Fibroblast of skin of abdomen (primary cell): ENCODE measurements at places on chromosomes 13 and 19.
A peak's percentile ranks its signal among the peaks of the same experiment; 100 is the strongest.

DNA sequence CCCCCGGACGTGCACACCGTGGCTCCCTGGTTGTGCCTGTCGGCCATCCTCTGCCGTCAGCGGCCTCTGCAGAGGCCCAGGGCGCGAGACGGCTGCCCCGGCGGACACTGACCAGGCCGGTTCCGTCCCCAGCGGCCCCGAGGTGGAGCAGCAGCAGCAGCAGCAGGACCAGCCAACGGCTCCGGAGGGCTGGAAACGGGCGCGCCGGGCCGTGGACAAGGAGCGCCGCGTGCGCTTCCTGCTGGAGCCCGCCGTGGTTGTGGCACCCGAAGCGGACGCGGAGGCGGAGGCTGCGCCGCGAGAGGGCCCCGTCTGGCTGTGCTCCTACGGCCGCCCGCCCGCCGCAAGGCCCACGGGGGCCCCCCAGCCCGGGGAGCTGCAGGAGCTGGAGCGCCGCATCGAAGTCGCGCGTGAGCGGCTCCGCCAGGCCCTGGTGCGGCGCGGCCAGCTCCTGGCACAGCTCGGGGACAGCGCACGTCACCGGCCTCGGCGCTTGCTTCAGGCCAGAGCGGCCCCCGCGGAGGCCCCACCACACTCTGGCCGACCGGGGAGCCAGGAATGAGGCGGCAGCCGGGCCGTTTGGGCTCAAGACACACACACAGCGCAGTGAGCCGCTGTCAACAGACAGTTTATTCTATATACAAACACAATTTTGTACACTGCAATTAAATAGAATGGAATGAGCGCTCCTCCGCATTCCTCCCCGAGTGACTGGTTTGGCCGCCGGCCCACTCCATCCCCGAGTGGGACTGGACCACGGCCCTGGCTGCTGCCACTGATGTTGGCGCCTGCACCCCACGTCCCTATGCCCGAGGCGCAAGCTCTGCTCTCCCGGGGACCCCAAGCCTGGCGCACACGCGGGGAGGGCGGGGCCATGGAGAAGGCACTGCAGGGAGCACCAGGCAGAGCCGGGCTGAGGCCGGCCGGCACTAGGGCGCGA, 9.1 kb downstream of the GRIN3B start:
- DNase-seq, result no peak

GRCh38 chr13:41702540-41702939, 245.2 kb downstream of the RGCC start:
- no peak for DNase-seq

GRCh38 chr19:8631425-8631819, 989 bp downstream of the NFILZ start:
- peak; percentile 48 for DNase-seq

- DNase-seq, result no peak
Observed at GRCh38 chr13:40399756-40400155, 266.7 kb downstream of the FOXO1 start.

DNA sequence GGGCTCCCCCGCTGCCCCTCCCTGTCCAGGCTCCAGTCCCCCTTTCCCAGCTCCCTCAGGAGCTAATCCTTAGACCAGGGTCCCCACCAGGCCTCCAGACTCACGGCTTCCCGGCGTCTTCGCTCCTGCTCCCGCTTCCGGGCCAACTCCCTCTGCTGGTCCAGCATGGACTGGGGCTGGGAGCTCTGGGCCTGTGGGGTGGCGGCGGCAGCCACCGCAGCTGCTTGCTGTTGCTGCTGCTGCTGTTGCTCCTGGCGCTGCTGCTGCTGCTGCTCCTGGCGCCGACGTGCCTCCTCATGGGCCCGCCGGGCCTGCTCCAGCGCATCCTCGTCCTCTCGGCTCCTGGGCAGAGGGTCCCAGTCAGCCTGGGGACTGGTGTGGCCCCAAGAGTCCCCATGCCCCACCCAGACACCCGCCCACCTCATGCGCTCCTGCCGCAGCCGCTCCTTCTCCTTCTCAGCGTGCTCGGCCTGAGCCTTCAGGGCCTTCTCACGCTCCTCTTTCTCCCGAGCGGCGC, 6.4 kb upstream of the EPHX3 start:
- DNase-seq, result no peak

- DNase-seq, result no peak
Observed at GRCh38 chr13:110023729-110024644, 237.6 kb upstream of the IRS2 start.

DNA sequence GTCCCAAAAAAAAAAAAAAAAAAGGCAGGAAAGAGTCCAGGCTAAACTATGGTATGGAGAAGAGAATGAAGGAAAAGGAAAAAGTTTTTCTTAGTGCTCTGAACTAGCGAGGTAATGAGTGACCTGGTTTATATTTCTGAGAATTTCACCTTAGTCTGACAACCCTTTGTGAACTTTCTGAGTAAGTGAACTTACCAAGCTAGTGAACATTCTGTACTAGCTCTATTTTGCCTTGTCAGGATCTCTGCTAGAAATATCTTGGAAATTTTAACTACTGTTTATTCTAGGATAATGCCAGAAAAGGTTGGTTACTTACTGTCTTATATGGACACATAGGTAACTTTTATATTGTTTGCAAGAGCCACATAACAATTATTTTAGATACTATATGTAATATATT, 4.4 kb downstream of the TRIM13 start:
- DNase-seq, result no peak

DNA sequence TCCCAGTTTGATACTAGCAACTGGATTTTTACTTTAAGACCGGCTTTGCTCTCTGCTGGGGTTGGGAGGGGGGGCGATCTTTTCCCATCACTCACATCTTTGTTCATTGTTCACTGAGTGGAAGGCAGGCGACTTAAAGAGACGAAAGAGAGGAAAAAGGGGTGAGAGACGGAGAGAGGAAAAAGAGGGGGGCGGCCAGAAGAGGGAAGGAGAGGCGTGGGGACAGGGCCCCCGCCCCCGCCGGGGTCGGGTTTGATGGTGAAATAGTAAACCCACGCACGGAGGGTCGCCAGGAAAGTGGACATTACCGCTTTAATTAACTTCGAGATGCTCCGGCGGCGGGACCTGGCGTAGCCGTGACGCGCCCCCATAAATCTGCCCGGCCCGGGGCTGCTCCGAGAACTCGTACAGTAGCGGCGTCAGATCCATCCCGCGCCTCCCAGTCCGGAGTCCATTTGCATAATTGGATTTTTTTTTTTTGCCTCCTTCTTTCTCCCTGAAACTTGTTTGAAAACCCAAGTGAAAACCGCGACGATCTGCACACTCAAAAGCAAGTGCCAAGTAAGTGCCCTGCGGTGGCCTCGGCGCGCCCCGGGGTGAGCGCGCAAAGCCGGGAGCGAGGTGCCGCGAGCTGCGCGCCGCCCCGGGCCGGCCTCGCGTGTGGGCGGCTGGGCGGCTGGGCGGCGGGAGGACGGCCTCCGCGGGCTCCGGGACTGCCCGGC, 143.9 kb upstream of the ZNF536 start:
- DNase-seq, result peak; percentile 18

- DNase-seq, result no peak
Observed at GRCh38 chr13:114109641-114110041, 22.8 kb downstream of the RASA3 start.

DNA sequence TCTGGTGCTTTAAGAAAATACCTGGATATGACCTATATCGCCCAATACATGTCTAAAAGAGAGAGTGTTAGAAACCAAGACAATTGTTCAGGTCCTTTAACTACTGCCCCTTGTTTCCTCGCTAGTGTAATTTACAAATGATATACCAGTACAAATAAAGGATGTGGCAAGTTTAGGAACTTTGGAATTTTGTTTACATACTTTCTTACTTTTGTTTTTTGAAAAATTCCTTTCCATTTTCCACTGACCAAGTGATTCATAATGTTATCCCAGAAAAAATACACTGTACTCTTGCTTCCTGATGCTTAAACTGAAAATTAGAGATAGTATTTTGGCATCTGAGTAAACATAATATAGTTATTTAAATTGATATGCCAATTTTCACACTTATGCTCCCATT, 96.8 kb upstream of the CSNK1A1L start:
- peak; percentile 40 for DNase-seq

DNA sequence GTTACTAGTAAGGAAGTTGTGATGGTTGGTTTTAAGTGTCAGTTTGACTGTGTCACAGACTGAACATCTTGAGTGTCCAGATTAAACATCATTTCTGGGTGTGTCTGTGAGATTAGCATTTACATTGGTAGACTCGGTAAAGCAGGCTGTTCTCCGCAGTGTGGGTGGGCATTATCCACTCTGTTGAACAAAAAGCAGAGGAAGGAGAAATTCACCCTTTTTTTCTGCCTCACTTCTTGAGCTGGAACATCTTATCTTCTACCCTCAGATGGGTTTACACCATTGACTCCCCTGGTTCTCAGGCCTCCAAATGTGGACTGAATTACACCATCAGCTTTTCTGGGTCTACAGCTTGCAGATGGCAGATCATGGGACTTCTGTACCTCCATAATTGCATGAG, 63.7 kb upstream of the ZDHHC20 start:
- DNase-seq, result no peak

- peak; percentile 41 for DNase-seq
Observed at GRCh38 chr19:1811472-1811894, 593 bp downstream of the ATP8B3 start.

GRCh38 chr19:13978351-13979243, 26.3 kb downstream of the DCAF15 start:
- peak; percentile 55 for DNase-seq

DNA sequence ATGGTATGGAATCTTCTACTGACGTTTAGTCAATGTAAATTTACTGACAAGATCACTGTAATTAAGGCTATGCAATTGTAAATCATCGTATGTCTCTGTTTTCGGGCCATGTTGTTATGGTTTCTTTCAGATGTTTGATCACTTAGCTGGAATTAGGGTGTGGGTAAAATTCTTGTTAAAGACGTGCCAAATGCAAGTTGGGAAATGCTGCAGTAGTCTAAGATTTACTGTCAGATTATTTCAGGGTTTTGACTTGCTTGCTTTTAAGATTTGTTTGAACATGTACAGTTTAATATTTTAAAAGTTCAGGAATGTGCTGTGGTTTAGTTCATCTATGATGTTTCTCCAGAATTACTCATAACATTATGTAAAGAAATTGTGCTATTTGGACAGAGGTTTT, 10.8 kb downstream of the NDFIP2 start:
- peak; percentile 91 for DNase-seq

GRCh38 chr13:66745307-66745706, 484.8 kb downstream of the PCDH9 start:
- no peak for DNase-seq

DNA sequence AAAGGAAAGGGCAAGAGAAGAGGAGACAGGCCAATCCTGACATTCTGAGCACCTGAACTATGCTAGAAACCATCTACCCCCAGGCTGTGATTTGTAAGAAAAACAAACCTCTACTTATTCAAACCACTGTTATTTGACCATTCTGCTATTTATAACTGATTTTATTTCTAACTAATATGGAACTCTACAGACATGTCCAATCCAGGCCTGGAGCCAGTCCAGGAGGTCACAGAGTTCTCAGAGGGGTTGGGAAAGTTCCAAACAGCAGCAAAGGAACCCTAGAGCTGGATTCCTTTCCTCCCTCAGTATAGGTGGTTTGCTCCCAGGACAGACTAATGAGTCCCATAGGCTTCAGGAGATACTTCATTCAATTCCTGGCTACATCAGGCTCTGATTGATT, 24.2 kb downstream of the SIAH3 start:
- no peak for DNase-seq

- DNase-seq, result peak; percentile 33
Observed at GRCh38 chr19:1746401-1747284, 6.7 kb upstream of the ONECUT3 start.

- DNase-seq, result no peak
Observed at GRCh38 chr13:51152701-51153100, 41.6 kb upstream of the C13orf42 start.

DNA sequence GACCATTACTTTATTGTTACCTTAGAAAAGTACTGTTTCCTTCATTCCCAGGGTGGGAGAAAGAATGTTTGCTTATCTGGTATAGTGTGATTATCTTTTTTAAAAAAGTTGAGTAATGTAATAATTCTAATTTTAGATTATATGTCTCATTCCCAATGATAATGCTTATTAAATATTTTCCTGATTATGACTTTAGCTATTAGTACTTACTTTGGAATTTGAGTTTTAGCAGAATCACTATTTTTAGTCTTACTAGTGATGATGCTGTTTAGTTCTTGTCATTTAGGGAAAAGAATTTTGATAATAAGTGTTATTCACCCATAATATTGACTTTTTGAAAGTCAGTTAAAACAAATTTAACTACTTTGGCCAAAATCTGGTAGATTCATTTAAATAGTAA, 95.2 kb downstream of the FRY start:
- no peak for DNase-seq

DNA sequence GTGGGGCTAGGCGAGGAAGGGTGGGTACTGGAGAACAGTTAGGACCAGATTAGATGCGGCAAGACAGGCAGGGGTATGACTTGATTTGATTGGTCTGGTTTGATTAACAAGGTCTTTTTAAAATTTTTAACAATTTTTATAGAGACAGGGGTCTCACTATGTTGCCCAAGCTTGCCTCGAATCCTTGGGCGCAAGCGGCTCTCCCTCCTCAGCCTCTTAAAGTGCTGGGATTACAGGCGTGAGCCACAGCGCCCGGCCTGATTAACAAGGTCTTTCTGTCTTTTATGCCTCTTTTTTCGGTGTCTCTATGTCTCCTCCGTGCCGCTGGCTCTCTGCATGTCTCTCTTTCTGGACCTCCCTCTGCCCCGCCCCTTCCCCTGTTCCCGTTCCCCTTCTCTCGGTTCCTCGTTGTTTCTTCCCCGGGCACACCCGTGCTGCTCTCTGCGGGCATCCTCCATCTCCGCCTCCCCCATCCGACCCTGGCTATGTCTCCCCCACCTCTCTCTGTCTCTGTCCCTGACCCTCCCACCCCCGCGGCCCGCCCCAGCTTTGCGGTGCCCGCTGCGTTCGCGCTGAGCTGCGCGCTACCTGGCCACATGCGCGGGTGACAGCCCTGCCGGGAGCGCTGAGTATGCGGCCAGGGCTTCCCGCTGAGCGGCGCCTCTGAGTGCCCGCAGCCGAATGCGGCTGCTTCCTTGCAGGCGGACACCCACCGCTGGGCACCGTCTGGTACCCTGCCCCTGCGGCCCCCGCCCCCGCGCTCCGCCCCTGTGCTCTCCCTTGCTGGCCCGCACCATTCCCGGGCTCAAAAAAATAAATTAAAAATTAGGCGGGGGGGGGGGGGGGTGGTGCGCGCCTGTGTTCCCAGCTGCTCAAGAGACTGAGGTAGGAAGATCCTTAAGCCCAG, 8.1 kb upstream of the SDHAF1 start:
- DNase-seq, result no peak
